ENCODE measurements at places on chromosomes 1 and 21. TPM values are rescaled to one million over a fixed set of nuclear protein-coding genes. Genes with fewer than 3 reads are reported as not detected.

Gene FAM72D
- total RNA-seq = 0.15 TPM

Gene RGS16
- total RNA-seq = under 0.01 TPM

Gene MYCL
- total RNA-seq = 0.70 TPM

Gene LCE2C
- total RNA-seq = not detected

Gene S100A4
- total RNA-seq = 7.6 TPM

Gene SMG7
- total RNA-seq = 41.0 TPM

Gene MRPL24
- total RNA-seq = 40.8 TPM

Gene FAM131C
- total RNA-seq = 0.52 TPM

Gene F5
- 0.05 TPM for total RNA-seq

Gene LRRC7
- total RNA-seq = 0.05 TPM

Gene WNT3A
- total RNA-seq = not detected

Gene TRIM67
- 0.10 TPM for total RNA-seq

Gene SPRR1B
- total RNA-seq = not detected

Gene BCL10
- 84.0 TPM for total RNA-seq

Gene FCRL2
- not detected for total RNA-seq

Gene C1orf94
- total RNA-seq = not detected

Gene DPT
- total RNA-seq = not detected

Gene SLC16A1
- 149 TPM for total RNA-seq

Gene LPAR3
- total RNA-seq = 0.05 TPM

Gene FCRL1
- total RNA-seq = not detected

Gene C8B
- total RNA-seq = not detected

Gene TINAGL1
- total RNA-seq = 349 TPM

Gene LCE3C
- total RNA-seq = not detected

Gene RNF186
- 0.05 TPM for total RNA-seq

Gene IVL
- 2.4 TPM for total RNA-seq

Gene TMEM82
- total RNA-seq = not detected

Gene BARHL2
- not detected for total RNA-seq

Gene OR2L13
- total RNA-seq = not detected

Gene ATP1A1
- total RNA-seq = 188 TPM

Gene DRAXIN
- total RNA-seq = 0.05 TPM

Gene LMX1A
- not detected for total RNA-seq

Gene SPRR1A
- not detected for total RNA-seq

Gene TTF2
- total RNA-seq = 17.9 TPM

Gene FALEC
- not detected for total RNA-seq

Gene FRRS1
- 5.0 TPM for total RNA-seq

Gene APOBEC4
- total RNA-seq = not detected

Gene RNU1-2
- total RNA-seq = under 0.01 TPM

Gene CASQ2
- not detected for total RNA-seq

Gene CRYBG2
- total RNA-seq = 7.1 TPM

Gene NBPF10
- 1.0 TPM for total RNA-seq

Gene MCM3AP
- total RNA-seq = 39.4 TPM

Gene TMEM52
- 0.35 TPM for total RNA-seq

Gene RBBP5
- 30.2 TPM for total RNA-seq

All from renal cortical epithelial cell (primary cell).